ENCODE measurements at places on chromosomes 13 and 19.
A peak's percentile ranks its signal among the peaks of the same experiment; 100 is the strongest.

GRCh38 chr13:108919036-108919907, 289.9 kb downstream of the MYO16 start:
- no peaks in the 10 kb centered on the region for H3K4me1 ChIP-seq
- no peak for DNase-seq
- H3K4me3 ChIP-seq, result no peak overlapping the region
- no peaks in the 10 kb centered on the region for H3K36me3 ChIP-seq

GRCh38 chr13:34241332-34241731, 423.4 kb downstream of the RFC3 start:
- no peak overlapping the region for H3K27ac ChIP-seq
- no peaks in the 10 kb centered on the region for H3K36me3 ChIP-seq
- H3K4me3 ChIP-seq, result no peak overlapping the region
- no peak for DNase-seq

DNA sequence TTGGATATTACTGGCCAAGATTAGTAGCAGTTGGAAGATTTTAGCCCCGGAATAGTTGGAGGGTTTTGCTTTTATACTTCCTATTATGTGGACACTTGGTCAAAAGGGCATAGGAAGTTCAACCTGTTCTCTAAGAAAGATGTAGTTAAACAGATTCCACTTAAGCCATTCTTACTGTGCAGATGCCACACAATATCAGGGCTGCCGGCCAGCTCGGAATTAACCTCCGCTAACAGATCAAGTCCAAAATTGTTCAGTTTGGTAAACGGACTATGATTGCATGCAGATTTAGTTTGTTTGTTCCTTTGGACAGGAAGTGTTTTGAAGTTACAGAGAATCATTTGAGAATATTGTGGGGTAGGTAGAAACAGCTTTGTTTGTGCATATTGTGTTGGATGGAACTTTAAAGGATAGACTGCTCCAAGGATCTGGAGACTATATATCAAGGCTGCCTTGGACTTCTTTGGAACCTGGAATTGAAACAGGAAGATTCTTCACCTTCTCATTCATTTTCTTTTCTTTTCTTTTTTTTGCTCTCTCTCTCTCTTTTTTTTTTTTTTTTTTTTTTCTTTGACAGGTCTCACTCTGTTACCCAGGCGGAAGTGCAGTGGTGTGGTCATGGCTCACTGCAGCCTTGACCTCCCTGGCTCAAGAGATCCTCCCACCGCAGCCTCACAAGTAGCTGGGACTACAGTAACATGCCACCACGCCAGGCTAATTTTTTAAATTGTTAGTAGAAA, 5.0 kb upstream of the SPRY2 start:
- H3K27ac ChIP-seq, result no peak overlapping the region
- peaks cover 9% of the 10 kb centered on the region for H3K4me1 ChIP-seq
- no peaks in the 10 kb centered on the region for H3K36me3 ChIP-seq
- no peak overlapping the region for H3K4me3 ChIP-seq

- H3K27me3 ChIP-seq, result no peaks in the 10 kb centered on the region
- no peak overlapping the region for H3K27ac ChIP-seq
- no peak for DNase-seq
- no peak overlapping the region for H3K4me3 ChIP-seq
- no peaks in the 10 kb centered on the region for H3K4me1 ChIP-seq
Observed at GRCh38 chr19:10399878-10400277, 3.5 kb downstream of the CDC37 start.

GRCh38 chr19:13985771-13986347, 20.3 kb downstream of the RFX1 start:
- no peak for DNase-seq
- H3K4me1 ChIP-seq, result peaks cover 11% of the 10 kb centered on the region
- no peak overlapping the region for H3K27ac ChIP-seq
- no peaks in the 10 kb centered on the region for H3K27me3 ChIP-seq

DNA sequence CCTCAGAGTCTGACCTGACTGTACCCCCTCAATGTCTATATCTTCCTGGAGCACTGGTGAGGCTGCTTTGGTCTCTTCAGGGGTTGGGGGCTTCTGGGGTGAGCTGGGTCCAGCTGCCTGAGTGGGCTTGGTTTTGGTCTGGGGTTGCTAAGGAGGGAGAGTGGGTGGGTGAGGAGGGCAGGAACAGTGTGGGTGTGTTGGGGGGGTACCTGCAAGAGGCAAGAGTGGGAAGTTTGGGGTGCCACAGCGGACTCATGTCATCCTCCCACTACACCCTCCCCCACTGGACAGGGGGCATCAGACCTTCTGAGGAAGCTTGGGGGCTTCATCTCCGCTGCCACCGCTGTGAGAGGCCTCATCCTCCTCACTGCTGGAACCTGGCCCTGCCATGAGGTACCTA, 13.6 kb downstream of the ZNF575 start:
- no peaks in the 10 kb centered on the region for H3K4me1 ChIP-seq
- H3K27ac ChIP-seq, result no peak overlapping the region
- H3K36me3 ChIP-seq, result peaks cover 47% of the 10 kb centered on the region
- H3K27me3 ChIP-seq, result no peaks in the 10 kb centered on the region

- peak overlapping the region; percentile 76 for H3K27ac ChIP-seq
- H3K27me3 ChIP-seq, result no peaks in the 10 kb centered on the region
- H3K36me3 ChIP-seq, result peaks cover 3% of the 10 kb centered on the region
- DNase-seq, result peak; percentile 43
- H3K4me3 ChIP-seq, result peak overlapping the region; percentile 72
- H3K4me1 ChIP-seq, result no peaks in the 10 kb centered on the region
Observed at GRCh38 chr19:48271531-48272151, 1.8 kb downstream of the ZNF114 start.

- no peak overlapping the region for H3K4me3 ChIP-seq
- no peak overlapping the region for H3K27ac ChIP-seq
- H3K27me3 ChIP-seq, result peaks cover 29% of the 10 kb centered on the region
- no peaks in the 10 kb centered on the region for H3K36me3 ChIP-seq
- peaks cover 44% of the 10 kb centered on the region for H3K4me1 ChIP-seq
Observed at GRCh38 chr13:45847554-45848224, 3.9 kb downstream of the SIAH3 start.

DNA sequence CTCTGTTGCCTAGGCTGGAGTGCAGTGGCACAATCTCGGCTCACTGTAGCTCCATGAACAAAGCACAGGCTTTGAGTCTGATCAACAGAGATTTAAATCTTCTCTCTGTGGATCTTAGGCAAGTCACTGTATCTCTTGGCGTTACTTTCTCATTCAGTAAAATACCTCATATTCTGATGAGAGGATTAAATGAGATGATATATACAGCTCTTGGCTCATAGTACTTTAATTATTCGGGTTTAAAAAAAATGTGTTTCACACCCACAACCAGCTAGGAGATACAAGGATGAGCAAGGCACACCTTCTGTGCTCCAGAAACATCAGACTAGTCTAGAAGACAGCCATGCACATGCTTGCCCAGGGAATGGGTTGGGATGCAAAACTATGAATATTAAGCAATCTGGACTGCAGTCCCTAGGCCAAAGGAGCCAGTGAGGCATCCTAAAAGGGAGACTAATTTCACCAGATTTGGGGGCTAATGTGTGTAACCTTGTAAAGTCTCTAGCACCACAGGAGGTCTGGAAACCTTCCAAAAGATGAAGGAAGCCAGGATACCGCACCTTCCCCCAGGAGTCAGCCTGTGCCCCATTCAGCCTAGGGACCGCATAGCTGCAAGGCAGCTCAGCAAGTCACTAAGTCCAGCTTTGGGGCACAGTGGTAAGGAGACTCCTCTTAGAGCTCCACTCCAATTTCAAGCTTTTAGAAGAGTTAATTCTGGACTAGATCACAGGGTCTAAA, 2.5 kb downstream of the VPS36 start:
- no peak overlapping the region for H3K4me3 ChIP-seq
- H3K27ac ChIP-seq, result no peak overlapping the region
- DNase-seq, result no peak

GRCh38 chr13:48568370-48569103, 35.7 kb upstream of the RCBTB2 start:
- no peak for DNase-seq
- no peak overlapping the region for H3K27ac ChIP-seq
- H3K4me1 ChIP-seq, result peaks cover 3% of the 10 kb centered on the region
- H3K36me3 ChIP-seq, result no peaks in the 10 kb centered on the region

- H3K4me1 ChIP-seq, result peaks cover 7% of the 10 kb centered on the region
- H3K4me3 ChIP-seq, result no peak overlapping the region
- no peak overlapping the region for H3K27ac ChIP-seq
- H3K36me3 ChIP-seq, result no peaks in the 10 kb centered on the region
Observed at GRCh38 chr19:6023085-6023682, 45.2 kb upstream of the RANBP3 start.

DNA sequence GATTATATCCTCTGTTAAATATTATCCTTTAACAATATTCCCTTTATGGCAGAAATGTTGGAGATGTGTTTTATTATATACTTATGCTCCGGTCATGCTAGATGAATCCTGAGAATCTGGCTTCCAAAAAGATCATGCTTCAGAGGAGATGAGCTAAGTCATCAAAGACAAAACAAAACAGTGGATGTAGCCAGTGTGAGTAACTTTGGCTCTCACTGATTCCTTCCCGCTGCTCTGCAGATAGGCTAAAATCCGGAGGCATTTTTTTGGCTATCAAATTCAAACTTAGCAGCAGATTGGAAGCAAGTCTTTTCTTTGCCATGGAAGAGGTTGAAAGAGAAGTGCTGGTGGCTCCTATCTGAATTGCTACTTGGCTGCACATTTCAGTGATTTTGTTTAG, 295.9 kb downstream of the GPC6 start:
- no peaks in the 10 kb centered on the region for H3K27me3 ChIP-seq
- H3K4me3 ChIP-seq, result no peak overlapping the region
- DNase-seq, result no peak
- peaks cover 3% of the 10 kb centered on the region for H3K4me1 ChIP-seq

GRCh38 chr13:95463531-95463930, 89.0 kb upstream of the CLDN10 start:
- H3K36me3 ChIP-seq, result no peaks in the 10 kb centered on the region
- DNase-seq, result no peak
- H3K27me3 ChIP-seq, result no peaks in the 10 kb centered on the region
- H3K4me3 ChIP-seq, result no peak overlapping the region

DNA sequence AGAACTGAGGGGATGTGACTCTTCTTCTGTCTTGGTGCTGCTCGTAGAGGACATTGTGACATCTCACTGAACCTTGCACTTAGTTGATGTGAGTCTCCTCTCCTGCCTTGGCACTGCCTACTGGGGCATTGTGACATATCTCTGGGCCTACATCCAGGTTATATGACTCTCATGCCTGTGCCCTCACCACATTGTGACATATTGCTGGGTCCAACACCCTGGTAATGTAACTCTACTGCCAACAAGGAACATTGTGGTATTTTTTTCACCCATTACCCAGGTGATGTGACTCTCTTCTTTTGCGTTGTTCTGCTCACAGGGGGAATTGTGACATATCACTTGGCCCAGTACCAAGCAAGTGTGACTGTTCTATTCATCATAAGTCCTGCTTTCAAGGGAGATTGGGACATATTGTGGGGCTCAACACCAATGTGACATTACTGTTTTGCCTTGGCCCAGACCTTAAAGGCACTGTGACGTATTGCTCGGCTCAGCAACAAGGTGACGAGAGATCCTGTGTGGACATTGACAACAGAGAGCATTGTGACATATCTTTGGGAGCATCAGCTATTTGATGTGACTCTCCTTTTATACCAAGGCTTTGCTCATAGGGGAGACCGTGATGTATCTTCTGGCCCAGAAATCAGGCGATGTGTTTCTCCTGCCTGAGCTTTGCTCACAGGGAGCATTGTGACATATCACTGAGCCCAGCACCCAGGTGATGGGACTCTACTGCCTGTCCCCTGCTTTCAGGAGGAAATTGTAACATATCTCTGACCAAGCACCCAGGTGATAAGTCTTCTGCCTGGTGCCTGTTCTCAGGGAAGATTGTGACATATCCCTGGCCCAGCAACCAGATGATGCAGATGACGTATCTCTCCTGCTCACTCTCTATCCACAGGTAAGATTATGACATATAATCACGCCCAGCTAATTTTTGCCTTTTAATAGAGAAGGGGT, 12.2 kb upstream of the ZNF429 start:
- DNase-seq, result no peak
- H3K4me3 ChIP-seq, result no peak overlapping the region
- no peak overlapping the region for H3K27ac ChIP-seq
- H3K27me3 ChIP-seq, result no peaks in the 10 kb centered on the region
- H3K36me3 ChIP-seq, result peaks cover 6% of the 10 kb centered on the region
- no peaks in the 10 kb centered on the region for H3K4me1 ChIP-seq

DNA sequence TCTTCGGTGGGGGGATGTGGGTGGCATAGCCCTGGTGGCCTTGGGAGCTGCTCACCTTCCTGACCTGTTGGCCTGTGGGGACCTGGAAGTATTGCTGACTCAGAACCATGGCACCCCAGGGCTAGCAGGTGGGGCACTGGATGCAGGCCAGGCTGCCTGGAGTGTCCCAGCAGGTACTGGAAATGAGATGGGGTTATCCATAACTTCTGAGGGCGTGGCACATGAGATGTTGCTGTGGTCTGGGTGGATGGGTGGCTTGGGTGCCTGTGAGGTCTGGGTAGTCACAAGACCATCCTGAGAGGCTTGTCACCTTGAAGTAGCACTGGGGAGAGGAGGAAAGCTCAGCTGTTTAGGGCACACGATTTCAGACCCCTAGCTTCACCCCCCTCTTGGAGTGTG, 636 bp upstream of the RNF225 start:
- no peak overlapping the region for H3K4me3 ChIP-seq
- peaks cover 31% of the 10 kb centered on the region for H3K36me3 ChIP-seq
- peaks cover 5% of the 10 kb centered on the region for H3K4me1 ChIP-seq
- peaks cover 22% of the 10 kb centered on the region for H3K27me3 ChIP-seq
- DNase-seq, result no peak

- no peak overlapping the region for H3K27ac ChIP-seq
- H3K36me3 ChIP-seq, result no peaks in the 10 kb centered on the region
- no peaks in the 10 kb centered on the region for H3K4me1 ChIP-seq
- no peak for DNase-seq
Observed at GRCh38 chr13:21079761-21080592, 18.6 kb upstream of the LATS2 start.

DNA sequence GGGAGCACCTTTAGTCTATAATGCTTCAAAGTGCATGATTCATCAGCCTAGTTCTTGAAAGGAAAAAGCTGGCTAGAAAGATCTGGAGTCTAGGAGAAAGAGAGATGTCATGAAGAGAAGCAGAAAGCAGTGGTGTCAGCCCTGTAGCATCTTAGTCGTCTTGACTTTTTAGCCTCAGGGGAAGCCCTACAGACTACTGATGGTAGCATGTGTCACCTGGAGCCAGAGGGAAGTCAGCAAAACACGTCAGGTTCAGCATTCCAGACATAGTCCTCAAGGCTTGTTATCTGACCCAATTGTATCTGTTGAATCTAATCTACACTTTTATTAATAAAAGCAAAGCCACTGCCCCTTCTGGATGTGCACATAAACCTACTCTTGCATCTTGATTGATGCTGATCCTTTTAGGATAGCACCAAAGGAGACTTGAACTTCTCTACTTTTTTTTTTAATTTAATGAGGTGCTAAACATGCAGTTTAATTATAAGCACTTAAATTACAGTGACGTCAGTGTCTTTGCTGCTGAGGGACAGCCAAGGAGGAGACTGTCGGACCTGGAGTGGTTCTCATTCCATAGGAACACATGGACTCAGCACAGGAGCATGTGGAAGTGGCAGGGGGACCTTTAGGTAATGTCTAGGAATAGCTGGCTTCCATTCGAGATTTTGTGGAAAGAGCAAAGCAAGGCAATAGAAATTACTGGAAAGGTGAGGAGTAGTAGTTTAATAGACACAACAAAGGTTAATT, 525.5 kb upstream of the SGCG start:
- no peak overlapping the region for H3K27ac ChIP-seq
- no peak overlapping the region for H3K4me3 ChIP-seq
- no peaks in the 10 kb centered on the region for H3K4me1 ChIP-seq
- H3K27me3 ChIP-seq, result no peaks in the 10 kb centered on the region
